ENCODE measurements at places on chromosomes 7 and 10.
A peak's percentile ranks its signal among the peaks of the same experiment; 100 is the strongest.

- no peak for DNase-seq
Measured at GRCh38 chr10:48990226-48990625, 50.6 kb upstream of the LRRC18 start.

GRCh38 chr10:44334621-44335184 lies 50.2 kb downstream of the CXCL12 start:
- no peak for DNase-seq

- DNase-seq = no peak
Measured at GRCh38 chr7:105094966-105095365, 81.0 kb downstream of the KMT2E start.

- no peak for DNase-seq
Measured at GRCh38 chr7:20786049-20786412, 655 bp downstream of the SP8 start.

DNA sequence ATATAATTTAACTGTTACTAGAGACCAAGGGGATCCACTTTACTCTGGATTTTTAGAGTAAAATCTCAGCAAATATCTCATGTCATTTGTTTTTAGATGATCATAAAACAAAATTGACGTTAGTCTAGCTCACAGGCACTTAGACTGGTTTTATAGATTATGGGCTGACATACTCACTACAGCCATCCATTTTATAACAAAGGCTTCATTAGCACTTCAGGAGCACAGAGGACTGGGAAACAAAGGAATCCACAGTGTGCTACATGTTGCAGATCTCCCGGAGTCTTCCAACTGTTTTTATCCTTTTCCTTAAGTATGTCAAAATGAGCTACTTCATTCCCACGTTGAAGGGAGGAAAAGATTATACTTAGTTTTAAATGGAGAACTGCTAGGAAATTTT lies 15.9 kb upstream of the SCRN1 start:
- DNase-seq = no peak

DNA sequence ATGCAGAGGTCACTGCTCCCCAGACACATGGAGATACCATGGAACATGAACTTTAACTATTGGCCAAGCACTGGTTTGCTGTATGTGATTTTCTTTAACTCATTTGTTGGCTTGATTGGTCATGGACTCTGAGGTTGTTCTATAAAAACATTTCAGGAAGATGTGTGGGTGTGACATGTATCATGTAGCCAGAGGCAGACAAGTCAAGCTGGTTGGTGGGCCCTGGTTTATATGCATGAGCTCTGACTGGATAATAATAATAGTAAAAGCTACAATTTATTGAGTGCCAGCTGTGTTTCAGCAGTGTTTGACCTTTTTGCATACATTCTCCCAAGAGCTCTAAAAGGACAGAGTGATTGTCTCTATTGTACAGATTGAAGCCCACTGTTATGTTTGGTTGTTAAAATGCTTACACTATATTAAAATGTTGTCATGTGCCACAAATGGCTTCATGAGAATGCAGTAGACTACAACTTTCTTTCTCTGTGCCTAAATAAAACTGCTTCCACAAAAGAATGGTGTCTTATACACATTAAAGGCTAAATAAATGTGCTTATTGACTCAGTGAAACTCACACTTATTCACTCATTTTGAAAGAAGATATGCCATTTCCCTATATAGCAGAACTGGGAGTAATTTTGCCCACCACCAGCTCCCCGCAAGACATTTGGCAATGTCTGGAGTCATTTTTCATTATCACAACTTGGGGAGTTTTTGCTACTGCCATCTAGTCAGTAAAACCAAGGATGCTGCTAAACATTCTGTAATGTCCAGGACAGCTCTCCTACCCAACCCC lies 243.6 kb upstream of the NFE2L3 start:
- DNase-seq = no peak

DNA sequence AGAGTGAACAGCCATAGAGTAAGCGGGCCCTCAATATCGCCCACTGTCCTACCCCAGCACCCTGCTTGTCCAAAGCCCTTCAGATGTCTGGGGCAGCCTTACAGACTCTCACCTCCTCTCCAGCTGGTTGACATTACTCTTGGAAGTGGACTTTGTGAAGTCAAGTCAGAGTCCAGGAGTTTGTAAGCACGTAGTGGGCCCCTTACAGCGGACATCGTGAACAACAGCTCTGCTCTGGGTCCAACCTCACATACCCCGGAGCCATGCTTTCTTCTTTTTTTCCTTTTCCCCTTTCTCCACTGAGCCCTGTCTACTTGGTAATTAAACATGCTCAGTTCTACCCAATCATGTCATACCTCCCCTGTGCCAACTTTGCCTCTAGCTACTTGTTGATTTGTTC lies 17.5 kb downstream of the HNRNPF start:
- DNase-seq = no peak

DNA sequence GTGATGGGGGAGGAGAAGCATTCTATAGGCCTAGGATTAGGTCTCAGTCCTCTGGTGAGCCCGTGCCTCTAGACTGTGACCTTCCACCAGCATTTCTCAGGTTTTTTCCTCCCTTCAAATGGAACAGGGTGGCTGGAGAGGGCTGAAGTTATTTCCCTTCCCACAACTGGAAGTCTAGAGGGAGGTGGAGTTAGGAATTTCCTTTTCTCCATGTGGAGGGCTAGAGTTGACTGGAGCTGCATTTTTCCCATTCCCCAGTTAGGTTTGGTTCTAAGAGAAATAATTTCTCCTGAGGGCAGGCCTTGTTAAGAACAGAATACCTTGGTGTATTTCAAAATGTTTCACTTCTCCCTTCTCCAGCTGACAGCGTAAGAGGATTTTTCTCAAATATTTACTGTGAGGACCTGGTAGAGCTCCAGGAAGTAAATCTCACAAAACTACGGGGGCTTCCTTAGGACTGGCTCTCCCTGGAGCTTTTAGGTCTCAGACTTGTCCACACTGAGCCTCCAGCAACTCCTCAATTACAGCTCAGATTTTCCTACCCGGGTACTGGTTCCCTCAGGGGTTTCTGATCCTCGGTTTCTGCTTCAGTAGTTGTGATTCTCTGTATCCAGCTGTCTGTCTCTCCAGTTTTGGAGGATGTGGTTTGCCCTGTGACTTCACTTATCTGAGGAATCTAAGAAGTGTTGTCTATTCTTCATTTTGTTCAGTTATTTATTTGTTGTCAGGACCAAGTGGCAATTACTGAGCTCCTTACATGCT lies 6.0 kb upstream of the REEP3 start:
- peak; percentile 48 for DNase-seq

- DNase-seq = no peak
Measured at GRCh38 chr10:127576051-127576450, 26.9 kb downstream of the NPS start.

GRCh38 chr7:155998328-155998691 lies 186.0 kb upstream of the SHH start:
- DNase-seq = no peak

GRCh38 chr7:98994046-98994944 lies 116.0 kb downstream of the TRRAP start:
- no peak for DNase-seq

DNA sequence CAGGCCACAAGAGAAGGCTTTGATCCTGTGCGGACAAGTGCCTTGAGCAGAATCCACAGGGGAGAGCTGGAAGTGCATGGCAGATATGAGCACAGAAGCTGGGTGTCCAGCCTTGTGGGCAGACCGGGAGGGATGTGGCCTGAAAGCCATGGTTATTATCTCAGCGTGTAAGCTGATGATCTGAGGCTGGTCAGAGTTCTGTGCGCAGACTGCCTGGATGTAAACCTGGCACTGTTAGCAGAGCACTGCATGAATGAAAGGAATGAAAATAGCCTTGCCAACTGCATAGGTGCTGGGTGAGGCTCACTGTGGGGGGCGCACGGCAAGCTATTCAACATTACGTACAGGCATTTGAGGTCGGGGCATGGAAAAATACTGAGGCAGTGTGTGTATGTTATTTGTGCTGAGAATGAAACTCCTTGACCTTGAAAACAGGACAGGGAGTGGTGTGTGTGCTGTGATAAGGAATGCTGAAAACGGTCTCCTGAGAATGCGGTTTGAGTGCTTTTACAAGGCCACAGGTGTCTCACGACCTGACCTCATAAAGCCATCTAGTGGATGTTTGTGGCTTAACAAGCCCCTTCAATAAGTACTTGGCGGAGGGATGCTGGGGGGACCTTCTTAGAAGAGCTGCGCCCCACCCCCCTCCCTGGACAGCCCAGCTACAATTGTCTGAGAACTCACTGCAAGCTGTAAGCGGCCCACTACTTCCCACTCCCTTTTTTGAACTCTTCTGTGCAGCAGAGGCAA lies 18.7 kb downstream of the AKR1C1 start:
- DNase-seq = peak; percentile 4

DNA sequence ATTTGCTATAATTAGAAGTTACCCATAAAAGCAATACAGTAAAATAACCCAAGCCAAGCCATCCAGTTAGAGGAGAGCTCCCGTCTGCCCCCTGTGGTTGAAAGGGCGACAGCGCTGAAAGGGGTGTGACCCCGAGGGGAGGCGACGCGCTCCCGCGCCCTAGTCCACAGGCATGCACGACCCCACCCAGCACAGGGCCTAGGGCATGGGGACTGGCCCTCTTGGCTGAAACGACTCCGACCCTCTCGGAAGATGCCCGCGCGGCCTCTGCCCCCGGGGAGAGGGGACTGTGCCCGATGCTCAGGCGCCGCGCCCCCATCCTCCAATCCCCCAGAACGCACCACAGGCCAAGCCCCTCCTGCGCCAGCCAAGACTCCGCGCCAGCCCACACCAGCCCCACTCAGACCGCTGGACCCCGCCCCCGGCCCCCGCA lies 64.0 kb downstream of the CSGALNACT2 start:
- DNase-seq = no peak

GRCh38 chr7:118239014-118239413 lies 14.5 kb downstream of the ANKRD7 start:
- DNase-seq = no peak

GRCh38 chr7:101754424-101755159 lies 62.8 kb upstream of the CUX1 start:
- peak; percentile 24 for DNase-seq

- no peak for DNase-seq
Measured at GRCh38 chr7:744854-745430, 17.9 kb upstream of the PRKAR1B start.

GRCh38 chr7:29372351-29373090 lies 177.9 kb downstream of the CHN2 start:
- no peak for DNase-seq

DNA sequence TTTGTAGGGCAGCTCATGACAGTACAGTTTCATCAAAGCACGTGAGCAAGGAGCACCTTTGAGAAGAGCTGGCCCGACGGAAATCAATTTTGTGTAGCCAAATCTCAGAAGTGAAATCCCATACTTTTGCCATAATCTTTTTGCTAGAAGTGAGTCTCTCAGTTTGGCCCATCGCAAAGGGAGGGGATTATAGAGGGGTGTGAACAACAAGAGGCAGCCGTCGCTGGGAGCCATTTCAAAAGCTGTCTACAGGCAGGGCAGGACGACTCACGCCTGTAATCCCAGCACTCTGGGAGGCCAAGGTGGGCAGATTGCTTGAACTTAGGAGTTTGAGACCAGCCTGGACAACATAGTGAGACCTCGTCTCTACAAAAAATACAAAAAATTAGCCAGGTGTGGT lies 599.8 kb downstream of the GALNT17 start:
- no peak for DNase-seq

DNA sequence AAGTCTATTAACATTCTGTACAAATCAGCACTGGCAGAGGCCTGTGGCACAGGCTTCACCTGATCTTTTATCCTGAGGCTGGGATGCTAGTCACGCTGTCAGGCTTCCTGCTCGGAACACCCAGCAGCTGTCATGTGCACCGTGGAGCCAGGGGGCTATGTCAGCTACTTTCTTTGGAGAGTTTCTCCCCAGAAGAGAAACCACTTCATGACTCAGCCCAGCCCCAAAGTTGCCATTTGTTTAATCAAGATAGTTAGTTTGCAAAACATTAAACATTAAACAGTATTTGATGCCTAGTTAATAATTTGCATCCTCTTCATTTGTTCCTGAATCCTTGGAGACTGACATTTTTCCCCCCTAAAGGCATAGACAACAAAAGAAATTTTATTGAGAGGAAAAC lies at the start of gene HABP2:
TSS of gene HABP2 (plus strand) at position 353 of the 400 bp plus-strand sequence. CDS start 69 bp downstream, outside the sequence.
- DNase-seq = no peak

- no peak for DNase-seq
Measured at GRCh38 chr7:24255139-24255538, 28.9 kb upstream of the NPY start.

- no peak for DNase-seq
Measured at GRCh38 chr7:111320133-111320532, 229.2 kb downstream of the LRRN3 start.

DNA sequence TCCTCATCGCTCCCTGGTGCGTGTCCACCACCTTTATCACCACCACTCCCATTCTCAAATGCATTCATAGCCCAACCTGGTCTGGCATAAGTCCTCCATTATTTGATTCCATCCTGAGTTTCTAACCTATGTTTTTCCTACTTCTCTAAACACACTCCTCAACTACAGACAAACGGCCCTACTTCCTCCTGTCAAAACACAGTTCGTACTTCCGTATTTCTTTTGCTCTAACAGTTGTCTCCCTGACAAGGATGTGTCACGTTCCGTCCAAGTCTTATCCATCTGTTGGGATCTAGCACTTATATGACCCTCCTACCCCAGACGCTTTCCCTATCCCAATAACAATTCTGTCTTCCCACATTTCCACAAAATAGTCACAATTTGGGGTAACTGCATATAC lies 46.8 kb downstream of the DOCK4 start:
- no peak for DNase-seq

DNA sequence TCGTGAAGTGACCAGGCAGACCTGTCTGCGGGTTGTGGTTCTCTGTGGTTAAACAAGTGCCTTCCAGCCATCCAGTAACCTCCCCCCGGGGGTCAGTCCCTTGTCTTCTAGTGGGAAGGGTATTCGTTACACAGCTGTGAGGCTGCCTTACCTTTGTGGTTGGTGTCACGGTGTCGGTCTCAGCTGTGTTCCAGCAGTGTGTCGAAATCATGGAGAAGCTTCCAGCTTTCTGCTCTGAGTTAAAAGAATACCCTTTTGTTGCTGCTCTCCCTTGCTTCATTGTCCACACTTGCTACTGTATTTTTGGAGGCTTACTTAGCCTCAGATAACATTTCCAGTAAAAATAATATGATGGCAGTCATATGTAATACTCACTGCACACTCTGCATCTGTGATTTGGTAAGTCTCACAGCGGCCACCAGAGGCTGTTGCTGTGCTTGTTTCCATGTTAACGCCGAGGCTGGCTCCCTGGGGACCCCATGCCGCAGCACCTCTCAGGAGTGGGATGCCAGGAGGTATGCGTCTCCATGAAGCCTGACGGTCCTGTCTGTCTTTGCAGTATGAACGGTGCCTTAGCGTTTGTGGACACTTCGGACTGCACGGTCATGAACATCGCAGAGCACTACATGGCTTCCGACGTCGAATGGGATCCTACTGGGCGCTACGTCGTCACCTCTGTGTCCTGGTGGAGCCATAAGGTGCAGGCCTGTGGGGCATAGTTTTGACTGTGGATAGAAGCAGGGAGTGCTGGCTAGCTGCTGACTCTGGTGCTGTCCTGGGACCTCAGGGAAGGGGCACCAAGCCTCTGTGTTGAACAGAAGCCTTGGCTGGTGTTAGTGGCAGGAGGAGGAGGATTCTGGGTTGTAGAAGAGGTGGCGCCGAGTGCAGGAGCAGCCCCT lies 20.5 kb downstream of the EIF3B start:
- DNase-seq = no peak

- DNase-seq = no peak
Measured at GRCh38 chr10:17214526-17214925, 13.1 kb upstream of the TRDMT1 start.

GRCh38 chr10:48625826-48626134 lies 20.9 kb upstream of the ARHGAP22 start:
- no peak for DNase-seq

All from astrocyte of the cerebellum (primary cell).